Osteoblast (primary cell): ENCODE measurements at places on chromosomes 12 and 14. TPM values are rescaled to one million over a fixed set of nuclear protein-coding genes. Genes with fewer than 3 reads are reported as not detected.
A peak's percentile ranks its signal among the peaks of the same experiment; 100 is the strongest.

Gene SERPINA12
- not detected in 2 replicates for total RNA-seq

Gene GUCY2C
- total RNA-seq = not detected in 2 replicates

Gene GLIPR1L1
- total RNA-seq = not detected in 2 replicates

Gene CLEC4D
- total RNA-seq = not detected in 2 replicates

Gene TTLL5
- total RNA-seq = 28.3 and 30.4 TPM in 2 replicates

Gene TSPAN19
- total RNA-seq = not detected in 2 replicates

Gene KRT6A
- total RNA-seq = under 0.01 and 0.72 TPM in 2 replicates

Gene HHIPL1
- total RNA-seq = 11.2 and 12.3 TPM in 2 replicates

Gene KRT2
- total RNA-seq = not detected in 2 replicates

DNA sequence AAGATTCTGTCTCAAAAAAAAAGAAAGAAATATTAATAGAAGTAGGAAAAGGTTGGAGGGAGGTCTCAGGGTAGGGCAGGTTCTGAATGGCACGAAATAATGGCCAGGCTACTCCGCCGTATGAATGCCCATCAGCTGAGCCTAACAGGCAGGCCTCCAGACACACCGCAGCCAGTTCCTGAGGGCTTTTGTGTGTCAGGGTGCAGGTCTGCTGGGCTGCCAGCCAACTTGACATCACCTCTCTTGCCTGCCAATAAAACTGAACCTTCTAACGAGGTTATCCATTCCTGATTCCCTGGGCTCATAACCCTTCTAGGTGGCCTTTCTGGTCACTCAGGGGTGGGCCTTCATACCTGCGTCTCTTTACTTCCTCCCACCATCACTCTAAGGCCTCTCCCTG is 3.0 kb downstream of the IFI27 start:
- no peak for DNase-seq

- DNase-seq = no peak
Measured at GRCh38 chr14:100764471-100765115, 37.9 kb downstream of the DLK1 start.

DNA sequence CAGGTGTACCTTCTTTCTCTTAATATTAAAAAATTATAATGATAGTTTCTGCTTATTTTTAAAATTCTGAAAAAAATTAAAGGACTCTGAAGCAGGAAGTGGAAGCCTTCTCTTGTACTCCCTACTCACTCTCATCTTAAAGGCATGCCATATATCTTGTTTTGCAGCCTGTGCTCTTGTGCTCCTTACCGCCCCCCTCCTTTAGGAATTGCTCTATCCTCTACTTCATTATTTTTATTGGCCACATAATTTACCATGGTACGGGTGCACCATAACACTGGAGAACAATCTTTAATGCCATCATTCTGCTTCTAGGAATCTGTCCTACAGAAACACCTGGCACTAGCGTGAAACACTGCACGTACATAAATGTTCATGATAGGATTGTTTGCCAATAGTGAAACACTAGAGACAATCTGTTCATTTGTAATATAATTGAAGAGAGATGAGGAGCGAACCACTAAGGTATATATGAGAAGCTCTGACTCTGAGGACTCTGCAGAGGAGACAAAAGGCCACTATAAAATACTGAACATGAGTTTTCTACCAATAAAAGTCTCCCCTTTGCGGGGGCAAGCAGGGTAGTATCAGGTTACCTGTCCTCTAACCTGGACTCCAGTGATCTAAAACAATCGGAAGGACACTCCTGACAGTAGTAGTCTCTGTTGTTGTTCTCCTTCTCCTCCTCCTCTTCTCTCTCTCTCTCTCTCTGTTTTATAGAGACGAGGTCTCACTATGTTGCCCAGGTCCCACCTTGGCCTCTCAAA is 6.3 kb upstream of the NYNRIN start:
- DNase-seq = peak; percentile 95

- no peak for DNase-seq
Measured at GRCh38 chr14:71339650-71340415, 432.6 kb downstream of the PCNX1 start.

- DNase-seq = no peak
Measured at GRCh38 chr12:1660304-1661187, 30.3 kb upstream of the ADIPOR2 start.

DNA sequence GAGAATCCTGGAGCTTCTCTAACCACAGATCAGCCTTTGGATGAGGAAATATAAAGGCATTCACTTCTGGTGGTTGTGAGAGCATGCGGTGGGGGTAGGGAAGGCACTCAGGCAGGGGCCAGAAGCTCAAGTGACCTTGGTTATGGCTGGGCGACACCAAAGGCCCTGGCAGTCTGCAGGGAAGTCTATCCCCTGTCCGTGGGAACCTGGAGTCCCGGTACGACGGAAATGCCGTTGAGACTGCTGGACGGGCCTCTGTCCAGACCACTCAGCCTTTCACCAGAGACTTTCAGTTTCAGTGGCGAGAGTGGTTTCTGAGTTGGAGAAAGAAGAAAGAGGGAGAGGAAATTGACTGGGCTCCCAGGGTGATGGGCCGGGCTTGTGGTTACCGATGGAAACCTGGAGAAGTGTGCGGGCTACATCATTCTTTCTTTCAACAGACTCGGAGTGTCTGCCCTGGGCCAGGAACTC is 20.9 kb downstream of the ISCA2 start:
- DNase-seq = peak; percentile 90

DNA sequence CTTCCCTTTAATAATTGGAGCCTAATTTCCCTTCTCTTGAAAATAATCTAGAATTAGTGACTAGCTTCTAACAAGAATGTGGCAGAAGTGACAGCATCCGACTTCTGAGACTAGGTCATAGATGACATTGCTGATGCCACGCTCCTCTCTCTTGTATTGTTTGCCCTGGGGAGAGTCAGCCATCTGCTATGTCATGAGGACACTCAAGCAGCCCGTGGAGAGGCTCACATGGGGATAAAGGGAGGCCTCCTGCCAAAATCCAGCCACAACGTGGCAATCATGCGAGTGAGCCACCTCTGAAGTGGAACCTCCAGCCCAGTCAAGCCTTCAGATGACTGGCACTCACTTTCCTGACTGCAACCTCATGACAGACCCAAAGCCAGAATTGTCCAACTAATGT is 54.2 kb upstream of the LRRK2 start:
- no peak for DNase-seq

- DNase-seq = no peak
Measured at GRCh38 chr14:76012354-76012753, 26.8 kb downstream of the IFT43 start.

- DNase-seq = peak; percentile 86
Measured at GRCh38 chr14:39266871-39267607, 33.3 kb downstream of the MIA2 start.

GRCh38 chr12:111197376-111197944 is 171.4 kb downstream of the PHETA1 start:
- DNase-seq = no peak

DNA sequence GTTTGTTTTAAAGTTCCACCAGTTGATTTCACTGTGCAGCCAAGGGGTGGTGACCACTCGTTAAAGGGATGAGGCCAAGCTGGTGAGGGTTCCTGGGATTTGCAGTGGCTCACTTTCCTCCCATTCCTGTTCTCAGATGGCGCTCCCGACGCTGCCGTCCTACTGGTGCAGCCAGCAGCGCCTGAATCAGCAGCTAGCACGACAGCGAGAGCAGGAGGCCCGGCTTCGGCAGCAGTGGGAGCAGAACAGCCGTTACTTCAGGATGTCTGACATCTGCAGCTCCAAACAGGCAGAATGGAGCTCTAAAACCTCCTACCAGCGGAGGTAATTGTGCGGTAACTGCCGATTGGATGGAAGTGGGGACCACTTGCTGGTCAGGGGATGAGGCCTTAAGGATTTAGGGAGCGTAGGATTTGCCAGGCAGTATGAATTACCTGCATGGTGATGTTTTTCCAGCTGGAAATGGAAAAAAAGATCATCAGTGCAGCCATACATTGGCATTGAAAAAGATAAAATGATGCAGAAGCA is 2.9 kb downstream of the TCHP start:
- DNase-seq = peak; percentile 62

GRCh38 chr14:36493761-36494160 is 26.3 kb downstream of the NKX2-1 start:
- DNase-seq = no peak
